NCI-H748 treated with DMSO at 0.1 percent for 48 hours (cell line): ENCODE measurements at places on chromosomes 3 and 15.

DNA sequence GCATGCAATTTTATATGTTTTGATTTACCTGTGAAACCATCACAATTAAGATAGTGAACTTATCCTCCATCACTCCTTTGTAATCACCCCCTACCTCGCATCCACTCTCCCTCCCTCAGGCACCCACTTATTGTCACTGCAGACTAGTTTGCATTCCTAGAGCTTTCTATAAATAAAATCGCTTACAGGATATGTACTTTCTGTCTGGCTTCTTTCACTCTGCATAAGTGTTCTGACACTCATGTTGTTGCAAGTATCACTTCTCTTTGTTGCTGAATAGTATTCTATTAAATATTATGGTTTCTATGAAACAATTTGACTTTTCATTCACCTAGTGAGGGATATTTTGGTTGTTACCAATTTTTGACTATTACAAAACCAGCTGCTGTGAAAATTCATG, 139.3 kb downstream of the RSRC1 start:
- DNase-seq = no peak

GRCh38 chr3:58566398-58567250, 10.6 kb downstream of the FAM107A start:
- no peak for DNase-seq

DNA sequence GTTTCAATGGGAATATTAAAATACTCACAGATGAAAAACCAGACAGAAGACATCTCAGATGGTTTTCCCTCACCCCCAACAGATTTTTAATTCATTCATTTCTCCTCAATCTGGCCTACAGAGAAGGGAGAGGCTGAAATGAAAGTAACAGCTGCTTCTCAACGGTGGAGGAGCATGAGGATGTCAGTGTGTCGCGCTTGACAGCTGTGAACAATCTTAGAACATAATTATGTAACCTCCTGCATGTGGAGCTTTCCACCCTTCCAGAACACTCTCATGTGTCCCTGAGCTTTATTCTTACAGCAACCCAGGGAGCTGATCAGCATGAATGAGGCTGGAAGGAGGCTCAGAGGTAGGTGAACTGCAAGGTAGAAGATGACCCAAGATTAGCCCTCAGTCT, 52.7 kb downstream of the MB21D2 start:
- DNase-seq = no peak

GRCh38 chr3:42189736-42190135, 76.2 kb downstream of the CCK start:
- no peak for DNase-seq

DNA sequence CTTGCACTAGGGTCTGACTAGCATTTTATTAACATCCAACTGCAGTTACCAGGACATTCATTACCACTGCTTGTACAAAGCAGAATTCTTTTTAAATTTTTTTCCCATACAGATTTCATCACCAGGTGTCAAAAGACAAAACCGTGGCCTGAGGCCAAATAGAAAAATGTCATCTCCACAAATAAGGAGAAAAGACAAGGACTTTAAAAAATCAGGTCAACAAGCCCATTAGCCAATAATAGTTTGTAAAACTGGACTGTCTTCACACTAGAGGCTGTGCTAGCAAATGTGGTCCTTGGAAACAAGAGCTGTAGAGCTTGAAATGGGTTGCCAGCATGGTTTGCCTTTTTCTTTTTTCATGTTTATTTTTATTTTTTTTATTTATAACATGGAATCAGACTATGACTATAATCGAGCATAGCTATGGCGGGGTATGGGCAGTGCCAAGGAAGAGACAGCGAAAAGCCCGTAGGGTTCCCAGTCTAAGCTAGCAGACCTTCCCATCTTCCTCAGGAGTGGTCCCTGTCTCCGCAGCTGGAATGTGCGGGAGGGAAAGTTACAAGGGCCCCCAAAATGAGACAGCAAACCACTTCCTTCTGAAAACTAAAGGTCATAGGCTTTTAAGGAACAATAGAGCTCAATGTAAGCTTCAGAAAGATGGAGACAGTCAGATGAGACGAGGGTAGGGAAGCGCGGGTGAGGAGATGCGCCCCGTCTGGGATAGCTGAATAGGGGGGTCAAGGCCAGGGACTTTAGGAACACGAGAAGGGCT, 1.5 kb downstream of the PTPN9 start:
- no peak for DNase-seq

GRCh38 chr3:46095307-46095706, 68.0 kb upstream of the XCR1 start:
- DNase-seq = no peak

- DNase-seq = no peak
These were observed 42.8 kb upstream of the UBE2E1 start for GRCh38 chr3:23762759-23763477.

DNA sequence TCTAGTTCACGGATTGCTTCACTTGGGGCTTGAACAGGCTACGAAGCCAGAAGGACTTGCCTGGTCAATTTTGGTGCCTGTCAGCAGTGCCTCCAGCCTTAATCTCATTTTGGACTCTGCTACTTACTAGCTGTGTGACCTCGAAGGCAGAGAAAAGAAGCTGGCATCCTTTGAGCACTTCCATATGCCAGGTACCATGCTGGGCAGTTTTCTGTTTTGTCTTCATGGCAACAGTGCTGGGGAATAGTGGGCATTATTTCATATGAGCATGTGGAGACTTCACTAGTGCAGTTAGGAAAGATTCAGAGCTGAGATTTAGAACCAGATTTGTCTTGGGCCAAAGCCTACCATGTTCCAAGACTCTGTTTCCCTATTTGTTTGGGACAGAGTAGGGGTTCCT, 92.2 kb downstream of the LRTM1 start:
- no peak for DNase-seq

DNA sequence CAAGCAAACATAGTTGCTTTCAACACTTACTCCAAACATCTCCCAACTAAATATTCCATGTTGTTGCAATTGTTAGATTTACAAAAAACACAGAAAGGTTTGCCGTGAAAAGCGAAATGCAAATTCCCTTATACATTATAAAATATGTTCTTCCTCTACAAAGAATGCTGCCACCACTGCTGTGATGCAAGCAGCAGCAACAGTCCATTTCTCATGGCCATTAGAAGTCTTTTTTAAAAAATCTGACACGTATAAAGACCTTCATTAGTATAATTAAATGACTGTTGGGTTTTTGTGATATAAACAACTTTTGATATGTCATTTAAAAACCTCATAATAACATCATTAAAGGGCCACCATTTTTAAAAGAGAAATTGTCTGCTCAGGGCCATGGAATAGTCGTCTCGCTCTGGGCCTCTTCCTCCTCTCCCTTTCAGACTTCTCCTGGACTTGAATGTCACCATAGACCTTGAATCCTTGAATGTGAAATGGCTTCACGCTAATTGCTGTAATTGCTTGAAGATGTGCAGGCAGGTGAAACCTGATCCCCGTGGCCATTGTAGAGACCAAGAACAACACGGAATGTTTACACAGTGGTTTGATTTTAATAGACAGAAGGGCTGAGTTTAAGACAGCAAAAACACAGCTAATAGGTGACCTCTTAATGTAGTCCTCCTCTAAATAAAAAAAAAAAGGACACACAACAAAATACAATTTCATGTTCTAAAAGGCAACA, 450.4 kb downstream of the FOXP1 start:
- peak; percentile 81 for DNase-seq
